ENCODE measurements at places on chromosomes 3 and 15.

- DNase-seq = no peak
Measured at GRCh38 chr3:156259896-156260295, 139.5 kb downstream of the KCNAB1 start.

DNA sequence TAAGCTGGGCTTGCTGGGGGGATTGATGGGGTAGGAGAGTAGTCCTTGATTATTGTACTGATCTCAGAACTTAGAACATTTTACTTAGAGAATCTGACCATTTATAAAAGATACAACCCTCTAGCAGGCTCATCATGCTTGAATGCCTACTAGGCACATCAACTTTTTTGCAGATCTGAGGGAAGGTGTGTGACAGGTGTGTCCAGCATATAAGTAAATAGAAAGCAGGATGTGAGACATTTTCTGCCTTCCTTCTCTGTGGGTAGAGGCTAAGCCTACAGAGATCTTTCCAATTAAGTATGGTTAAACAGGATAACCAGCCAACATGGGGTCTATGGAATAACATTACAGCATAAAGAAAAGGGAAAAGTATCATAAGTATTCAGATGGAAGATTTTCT is 159.1 kb downstream of the AKAP13 start:
- no peak for DNase-seq

DNA sequence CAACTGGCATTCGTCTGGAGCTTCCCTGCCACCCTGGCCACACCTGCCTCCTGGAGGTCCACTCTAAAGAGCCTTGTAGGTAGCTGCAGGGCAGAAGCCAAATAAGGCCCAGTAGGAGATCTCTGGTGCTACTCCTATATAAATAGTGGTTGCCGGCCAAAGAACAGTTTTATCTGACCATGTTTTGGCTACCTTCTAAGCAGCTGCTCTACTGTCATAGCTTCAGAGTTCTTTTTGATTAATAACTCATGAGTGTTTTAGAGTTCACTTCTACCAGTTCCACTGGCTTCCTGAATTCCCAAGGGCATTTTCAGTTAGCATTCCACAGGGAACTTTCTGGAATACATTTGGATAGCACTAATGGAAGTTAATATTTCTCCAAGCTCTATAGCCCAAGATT is 154.6 kb downstream of the B3GALNT1 start:
- no peak for DNase-seq

DNA sequence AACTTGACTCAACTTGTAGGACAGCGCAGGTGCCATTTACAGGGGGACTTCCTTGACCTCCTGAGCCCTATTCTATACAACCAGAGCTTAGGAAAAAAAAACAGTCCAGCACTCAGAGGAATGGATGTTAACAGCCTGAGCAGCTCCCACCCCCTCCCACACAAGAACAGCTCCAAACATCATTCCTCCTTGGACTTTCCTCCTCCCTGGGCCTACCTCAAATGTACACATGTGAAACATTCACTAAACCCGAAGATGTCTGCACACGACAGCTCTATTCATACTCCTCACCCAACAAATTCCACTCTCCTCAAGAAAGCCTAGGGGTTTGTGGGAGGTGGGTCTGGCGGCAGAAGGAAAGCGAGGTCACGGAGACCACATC is 503 bp upstream of the ATRIP start:
- DNase-seq = no peak

DNA sequence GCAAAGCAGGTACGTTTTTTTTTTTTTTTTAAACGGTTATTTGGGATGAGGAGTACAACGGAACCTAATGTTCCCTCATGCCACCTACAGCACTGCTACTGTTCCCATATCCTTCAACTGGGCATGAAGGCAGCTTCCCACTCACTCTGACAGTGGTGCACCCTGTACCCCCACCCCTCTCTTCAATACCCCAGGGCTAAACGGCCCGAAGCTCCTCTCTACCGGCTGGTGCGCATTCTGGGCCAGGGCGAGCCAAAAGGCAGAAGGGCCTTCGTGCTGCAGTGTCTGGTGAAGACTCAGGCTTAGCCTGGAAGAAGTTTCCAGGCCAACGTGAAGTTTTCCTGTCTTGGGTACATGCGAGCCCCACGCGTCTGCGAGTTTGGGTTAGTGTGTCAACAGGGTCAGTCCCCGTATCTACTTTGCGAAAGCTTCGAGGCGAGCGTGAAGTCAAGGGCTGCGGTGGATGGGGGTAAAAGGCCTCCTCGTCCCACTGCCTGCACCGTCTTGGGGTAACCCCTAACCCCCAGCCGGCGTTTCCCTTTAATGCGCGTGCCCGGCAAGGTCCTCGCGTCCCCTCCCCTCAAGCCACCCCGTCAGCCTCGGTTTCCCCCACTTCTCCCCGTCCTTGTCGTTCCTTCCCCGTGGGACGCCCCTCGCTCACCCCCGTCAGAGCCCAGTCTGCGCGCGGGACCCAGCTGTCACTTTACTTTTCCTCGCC is 765 bp upstream of the UBE2E2 start:
- no peak for DNase-seq

DNA sequence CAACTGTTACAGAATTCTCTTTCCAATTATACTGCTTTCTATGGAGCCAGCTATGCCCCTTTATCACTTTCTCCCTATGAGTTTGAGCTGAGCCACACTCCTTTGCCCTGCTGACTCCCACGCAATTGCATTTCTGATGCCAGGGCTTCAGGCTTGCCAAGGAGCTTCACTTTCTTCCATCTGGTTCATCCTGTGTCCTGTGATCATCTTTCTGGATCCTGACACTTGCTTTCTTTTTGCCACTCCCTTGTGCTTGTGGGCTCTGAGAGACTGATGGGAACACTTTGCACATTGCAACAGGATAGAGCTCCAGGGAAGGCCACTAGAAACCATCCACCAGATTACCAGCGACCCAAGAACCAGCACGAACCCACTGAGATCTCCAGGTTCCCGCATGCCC is 77.0 kb upstream of the SEC13 start:
- no peak for DNase-seq
